Stimulated activated CD4-positive, alpha-beta T cell treated with anti-CD3 and anti-CD28 coated beads, TNF-alpha, amount 100 ng/mL, for 48 hours (primary cell): ENCODE measurements at places on chromosomes 12 and 14.

DNA sequence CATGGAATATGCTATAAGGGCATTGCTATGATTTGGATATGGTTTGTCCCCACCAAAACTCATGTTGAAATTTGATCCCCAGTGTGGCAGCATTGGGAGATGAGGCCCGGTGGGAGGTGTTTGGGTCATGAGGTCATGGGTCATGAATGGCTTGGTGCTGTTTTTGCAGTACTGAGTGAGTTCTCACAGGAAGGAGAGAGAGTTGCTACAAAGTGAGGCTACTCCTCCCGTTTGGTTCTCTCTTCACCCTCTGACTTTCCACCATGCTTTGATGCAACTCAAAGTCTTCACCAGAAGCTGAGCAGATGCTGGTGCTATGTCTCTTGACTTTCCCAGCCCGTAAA lies 388.1 kb upstream of the TMPO start:
- no peak for DNase-seq

- peak; percentile 78 for DNase-seq
Observed at GRCh38 chr12:108563136-108563803, 874 bp downstream of the ISCU start.

DNA sequence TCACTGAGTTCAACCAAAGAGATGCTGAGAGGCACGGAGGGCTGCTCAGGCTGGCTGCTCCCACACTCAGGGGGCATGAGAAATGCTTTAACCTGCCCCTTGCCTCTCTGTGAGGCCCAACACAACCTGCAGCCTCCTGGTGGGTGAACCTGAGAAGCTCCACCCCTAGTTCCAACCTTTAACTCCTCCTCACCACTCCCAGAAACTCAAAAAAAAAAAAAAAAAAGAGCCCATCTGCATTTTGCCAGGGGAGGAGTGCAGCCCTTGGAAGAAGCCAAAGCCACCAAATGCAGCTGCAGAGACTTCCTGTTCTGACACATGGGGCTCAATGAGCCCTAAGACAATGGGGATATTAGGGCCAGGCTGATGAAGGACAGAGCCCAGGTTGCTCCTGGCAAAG lies 8.9 kb downstream of the KRT4 start:
- no peak for DNase-seq

DNA sequence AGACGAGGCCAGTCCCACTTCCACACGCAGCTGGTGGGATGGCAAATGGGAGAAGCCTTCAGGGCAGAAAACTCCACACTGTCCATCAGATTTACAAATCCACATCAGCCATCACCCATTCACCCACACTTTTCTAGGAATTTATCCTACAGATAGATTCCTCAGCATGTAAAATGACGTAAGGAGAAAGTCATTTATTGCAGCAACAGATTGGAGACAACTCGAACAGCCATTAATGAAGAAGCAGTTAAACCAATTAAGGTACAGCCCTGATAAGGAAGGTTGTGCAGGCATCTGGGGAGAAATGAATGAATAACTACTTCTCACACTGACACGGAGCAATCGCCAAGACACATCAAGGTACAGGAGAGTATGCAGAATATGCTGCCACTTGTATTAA lies 26.2 kb downstream of the PRKAB1 start:
- no peak for DNase-seq

DNA sequence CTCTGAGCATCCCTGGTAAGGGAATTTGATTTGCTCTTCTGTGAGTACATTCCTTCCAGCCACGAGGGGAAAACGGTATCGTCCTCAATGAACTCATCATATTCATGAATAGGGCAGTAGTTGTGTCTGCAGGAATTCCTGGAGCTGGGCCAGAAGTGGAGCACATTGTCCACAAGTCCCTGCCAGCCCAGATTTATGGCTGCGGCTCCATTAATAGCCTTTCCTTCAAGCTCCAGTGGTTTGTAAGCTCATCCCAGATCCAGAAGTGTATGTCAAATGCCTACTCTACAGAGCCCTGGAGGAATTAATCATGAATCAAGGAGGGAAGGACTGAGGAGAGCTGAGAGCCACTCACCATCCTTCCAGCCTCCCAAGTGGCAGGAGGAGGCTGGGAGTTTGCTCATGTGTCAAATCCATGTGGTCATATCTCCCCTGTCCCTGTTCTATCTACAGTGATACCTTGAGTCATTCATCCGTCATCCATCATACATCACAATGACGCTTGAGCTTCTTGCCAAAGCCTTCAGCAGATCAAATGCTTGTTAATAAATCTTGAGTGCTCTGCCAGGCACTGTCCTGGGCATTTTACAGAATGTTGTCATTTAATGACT lies 65.5 kb downstream of the SVOP start:
- DNase-seq: no peak

- DNase-seq: peak; percentile 42
Observed at GRCh38 chr12:39619660-39620433, at the start of gene ABCD2. ABCD2 (minus strand) TSS chr12:39619803; CDS start chr12:39619615, 188 bp downstream.

DNA sequence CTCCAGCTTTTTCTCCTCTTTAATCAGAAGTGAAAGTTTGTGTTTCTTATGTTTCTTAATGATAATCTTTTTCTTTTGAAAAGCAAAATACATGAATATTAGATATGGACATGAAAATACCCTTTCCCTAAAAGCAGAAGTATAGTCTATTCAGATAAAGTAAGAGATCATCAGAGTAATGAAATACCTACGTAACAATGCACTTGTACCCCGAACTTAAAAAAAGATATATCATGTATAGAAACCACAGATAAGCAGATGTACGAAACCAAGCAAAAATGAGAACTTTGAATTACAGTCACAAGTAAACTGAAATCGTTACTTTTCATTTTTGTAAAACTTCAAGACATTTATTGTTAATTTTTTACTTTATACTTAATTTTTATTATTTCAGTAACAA lies 1.5 kb upstream of the GPR65 start:
- no peak for DNase-seq
